Stimulated activated CD4-positive, alpha-beta T cell treated with anti-CD3 and anti-CD28 coated beads, Interleukin-12 subunit alpha, Interleukin-12 subunit beta, amount 100 ng/mL, for 48 hours (primary cell): ENCODE measurements at places on chromosomes 3 and 15.

- DNase-seq: no peak
Observed at GRCh38 chr3:56443372-56443771, 24.9 kb downstream of the ERC2 start.

- no peak for DNase-seq
Observed at GRCh38 chr3:197584733-197585132, 29.0 kb upstream of the BDH1 start.

DNA sequence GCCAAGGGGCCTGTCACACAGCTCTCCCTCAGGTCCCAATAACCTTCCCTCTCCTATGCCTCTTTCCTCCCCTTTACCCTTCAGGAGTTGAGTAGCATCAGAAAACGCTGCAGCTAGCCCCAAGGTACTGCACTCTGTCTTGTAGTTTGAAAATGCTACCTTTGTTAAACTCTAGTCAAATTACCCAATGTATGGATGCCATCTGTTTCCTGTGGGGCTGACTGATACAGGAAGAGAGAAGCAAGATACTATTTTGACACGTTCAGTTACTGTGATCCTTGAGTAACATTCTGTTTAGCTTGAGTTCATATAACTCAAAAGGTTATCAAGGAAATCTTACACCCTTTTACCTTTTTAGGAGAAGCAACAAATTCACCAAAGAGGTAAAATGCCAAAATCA is 493.1 kb downstream of the FHIT start:
- DNase-seq: no peak

- peak; percentile 28 for DNase-seq
Observed at GRCh38 chr15:92011611-92012367, 158.3 kb downstream of the SLCO3A1 start.

DNA sequence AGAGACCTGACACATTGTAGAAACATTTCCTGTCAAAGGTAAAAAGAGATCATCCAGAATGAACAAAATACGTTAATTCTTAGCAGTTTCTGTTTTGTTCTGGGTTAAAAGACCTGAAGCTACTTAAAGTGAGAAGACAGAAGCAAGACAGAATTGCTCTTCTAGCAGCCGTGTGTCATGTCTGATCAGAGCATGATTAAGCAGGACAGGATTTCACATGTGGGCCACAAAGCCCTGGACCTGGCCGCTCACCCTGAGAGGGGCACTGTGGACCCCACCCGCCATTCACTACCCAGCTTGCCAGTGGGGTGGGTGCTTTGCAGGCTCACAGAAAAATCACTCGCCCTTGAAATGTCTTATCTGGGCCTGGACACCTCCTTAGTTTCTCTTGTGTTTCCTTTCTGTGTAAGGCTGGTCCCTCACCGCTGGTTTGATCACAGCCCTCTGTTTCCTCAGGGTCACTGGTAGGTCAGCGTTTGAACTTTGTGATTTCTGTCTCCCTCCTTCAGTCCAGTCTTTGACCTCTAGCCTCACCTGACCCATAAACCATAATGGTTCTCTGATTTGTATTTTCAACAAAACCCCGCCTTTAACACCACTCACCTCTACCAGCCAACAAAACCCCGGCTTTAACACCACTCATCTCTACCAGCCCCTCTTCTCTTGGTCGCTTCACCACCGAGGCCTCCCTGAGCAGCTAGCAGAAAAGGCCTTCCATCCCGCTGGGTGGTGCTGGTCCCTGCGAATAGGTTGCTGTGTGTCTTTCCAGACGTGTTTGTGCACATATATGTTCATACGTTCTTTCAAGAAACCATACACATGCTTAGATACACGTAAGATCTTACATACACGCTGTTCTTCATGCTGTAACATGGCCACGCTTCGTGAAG is 185.0 kb downstream of the OR4M2 start:
- DNase-seq: no peak

- no peak for DNase-seq
Observed at GRCh38 chr3:54273791-54274190, 151.4 kb downstream of the CACNA2D3 start.

- no peak for DNase-seq
Observed at GRCh38 chr3:8793242-8793641, 23.8 kb upstream of the OXTR start.
